ENCODE measurements at places on chromosomes 5 and 9. TPM values are rescaled to one million over a fixed set of nuclear protein-coding genes. Genes with fewer than 3 reads are reported as not detected.

DNA sequence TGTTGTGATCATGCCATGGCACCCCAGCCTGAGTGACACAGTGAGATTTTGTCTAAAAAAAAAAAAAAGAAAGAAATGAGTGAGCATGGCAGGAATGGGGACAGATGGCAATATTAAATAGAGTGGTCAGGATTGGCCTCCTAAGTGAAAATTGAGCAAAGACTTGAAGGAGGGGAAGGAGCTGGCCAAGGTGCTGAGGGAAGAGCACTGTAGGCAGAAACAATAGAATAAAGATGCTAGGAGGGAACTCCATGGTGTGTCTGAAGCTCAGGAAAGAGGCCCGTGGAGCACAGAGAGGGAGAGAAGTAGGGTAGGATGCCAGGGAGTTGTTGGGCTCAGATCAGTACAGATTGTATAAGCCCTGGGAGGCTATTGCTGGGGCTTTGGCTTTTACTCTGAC is 64.4 kb upstream of the PCAT7 start:
- no peak for ATAC-seq

Gene OLFML2A
- total RNA-seq, result 85.7 TPM

Gene SPINK6
- not detected for total RNA-seq

GRCh38 chr9:99109522-99109921 is 4.6 kb downstream of the TGFBR1 start:
- no peak for ATAC-seq

- peak; percentile 40 for ATAC-seq
These were observed 7.0 kb downstream of the NOTCH1 start for GRCh38 chr9:136538599-136539426.
